SK-N-DZ (cell line): ENCODE measurements at places on chromosomes 5 and 9.

- no peak for DNase-seq
These were observed 43.2 kb upstream of the IER5L start for GRCh38 chr9:129221233-129221632.

DNA sequence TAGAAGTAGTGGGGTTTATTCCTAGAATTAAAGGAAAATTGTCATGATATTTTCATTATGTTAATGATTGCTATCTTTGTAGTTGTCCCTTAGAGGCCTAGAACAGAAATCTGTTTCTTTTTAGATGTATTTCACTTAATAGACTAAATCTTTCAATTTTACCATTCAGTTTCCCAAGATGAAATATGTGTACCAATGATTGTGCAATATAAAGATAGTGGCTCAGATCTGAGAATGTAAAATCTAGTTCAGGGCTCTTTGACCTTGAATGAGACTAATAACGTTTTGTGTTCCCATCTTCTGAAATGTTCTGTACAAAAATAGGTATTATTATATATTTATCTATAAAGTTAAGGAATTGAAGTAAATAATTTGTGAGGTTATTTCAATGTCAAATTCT, 947.9 kb downstream of the DTWD2 start:
- DNase-seq: no peak

DNA sequence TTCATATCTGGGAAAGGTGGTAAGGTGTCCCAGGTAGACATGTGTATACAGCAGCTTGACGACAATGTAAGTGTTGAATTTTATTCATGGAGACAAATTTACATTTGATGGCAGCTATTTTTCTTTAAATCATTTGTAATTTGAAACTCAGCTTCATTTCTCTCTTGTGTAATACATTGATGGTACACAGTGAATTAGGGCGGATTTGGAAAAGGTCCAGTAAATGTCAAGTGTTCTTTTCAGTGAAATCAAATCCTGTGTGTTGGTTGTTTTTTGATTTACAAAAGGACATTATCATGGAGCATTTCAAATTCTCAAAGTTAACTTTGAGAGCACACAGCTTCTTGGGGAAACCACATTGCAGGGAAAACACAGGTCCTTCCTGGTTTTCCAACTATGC, 30.0 kb upstream of the PCSK1 start:
- DNase-seq: no peak

GRCh38 chr5:80119372-80119771, 84.2 kb downstream of the THBS4 start:
- no peak for DNase-seq

- peak; percentile 59 for DNase-seq
These were observed 207.7 kb downstream of the PIK3R1 start for GRCh38 chr5:68423154-68423811.

GRCh38 chr9:115799734-115800133, 353.9 kb upstream of the PAPPA start:
- DNase-seq: no peak

DNA sequence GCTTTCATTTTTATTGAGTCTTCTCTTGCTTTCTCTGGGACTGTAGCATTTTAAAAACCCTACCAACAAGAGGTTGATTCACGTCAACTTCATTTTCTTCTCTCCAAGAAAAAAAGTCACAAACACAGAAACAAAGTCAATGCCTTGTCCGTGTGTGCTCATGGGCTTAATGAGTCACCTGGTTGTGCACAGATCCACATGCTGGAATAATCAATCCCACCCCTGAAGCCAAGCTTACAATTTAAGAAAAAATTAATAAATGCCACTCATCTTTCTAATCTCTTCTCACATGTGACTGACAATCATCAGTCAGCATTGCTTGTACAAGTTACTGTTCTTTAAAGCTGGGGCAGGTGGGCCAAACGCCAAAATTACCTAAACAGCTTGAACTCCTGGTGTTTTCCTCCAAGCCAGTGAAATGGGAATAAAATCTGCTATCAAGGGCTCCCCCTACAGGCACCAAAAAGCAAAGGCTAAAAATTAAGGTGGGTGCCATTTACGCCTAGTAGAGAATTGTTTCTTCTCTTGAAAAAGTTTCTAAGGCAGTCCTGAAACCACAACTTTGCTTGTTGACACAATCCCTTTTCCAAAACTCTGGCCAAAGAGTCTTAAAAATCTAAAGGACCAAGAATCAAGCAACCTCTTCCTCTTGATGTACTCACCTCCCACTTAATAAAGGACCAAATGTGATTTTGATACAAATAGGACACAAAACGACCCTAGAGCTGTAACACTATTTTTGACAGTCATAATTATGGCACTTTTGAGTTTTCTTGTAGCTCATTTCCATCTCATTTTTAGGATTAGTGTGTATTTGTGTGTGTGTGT, 21.3 kb downstream of the TRMO start:
- peak; percentile 24 for DNase-seq

GRCh38 chr5:140588311-140589070, 23.9 kb downstream of the SLC35A4 start:
- DNase-seq: no peak

GRCh38 chr5:110377361-110377760, 349.1 kb downstream of the TMEM232 start:
- no peak for DNase-seq

DNA sequence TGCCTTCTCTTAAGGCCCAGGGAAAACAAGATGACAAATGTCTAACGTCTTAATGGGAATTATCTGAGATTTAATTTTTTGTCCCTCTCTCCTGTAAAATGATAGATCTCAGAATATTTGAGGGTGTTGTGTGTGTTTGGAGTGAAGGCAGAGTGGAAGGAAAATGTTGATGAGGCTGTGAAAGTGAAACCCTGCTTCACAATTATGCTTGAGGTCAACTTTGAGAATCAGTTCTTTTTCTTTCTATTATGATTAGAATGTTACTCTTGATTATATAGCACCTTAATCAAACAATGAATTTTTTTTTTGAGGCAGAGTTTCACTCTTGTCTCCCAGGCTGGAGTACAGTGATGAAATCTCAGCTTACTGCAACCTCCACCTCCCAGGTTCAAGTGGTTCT, 5.5 kb upstream of the LOX start:
- DNase-seq: no peak

- DNase-seq: no peak
These were observed 310.8 kb downstream of the YTHDC2 start for GRCh38 chr5:113824307-113824706.

DNA sequence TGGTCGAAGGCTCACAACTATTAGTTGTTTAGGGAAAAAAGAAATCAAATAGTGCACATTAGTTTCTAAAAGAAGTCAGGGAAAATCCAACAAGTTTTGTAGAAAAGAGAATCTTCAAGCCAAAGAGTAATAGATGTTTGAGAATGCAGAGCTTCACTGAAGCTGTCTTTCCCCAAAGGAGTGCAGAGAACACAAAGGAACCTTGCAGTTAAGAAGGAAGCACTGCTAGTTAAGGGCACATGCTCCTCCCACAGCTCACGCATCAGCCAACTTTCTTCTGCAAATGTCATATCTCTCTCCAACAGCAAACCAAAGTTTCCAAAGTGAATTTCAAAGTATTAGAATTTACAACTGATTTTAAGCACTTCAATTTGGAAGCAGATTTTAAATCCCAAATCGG, 116.4 kb upstream of the FST start:
- DNase-seq: no peak

DNA sequence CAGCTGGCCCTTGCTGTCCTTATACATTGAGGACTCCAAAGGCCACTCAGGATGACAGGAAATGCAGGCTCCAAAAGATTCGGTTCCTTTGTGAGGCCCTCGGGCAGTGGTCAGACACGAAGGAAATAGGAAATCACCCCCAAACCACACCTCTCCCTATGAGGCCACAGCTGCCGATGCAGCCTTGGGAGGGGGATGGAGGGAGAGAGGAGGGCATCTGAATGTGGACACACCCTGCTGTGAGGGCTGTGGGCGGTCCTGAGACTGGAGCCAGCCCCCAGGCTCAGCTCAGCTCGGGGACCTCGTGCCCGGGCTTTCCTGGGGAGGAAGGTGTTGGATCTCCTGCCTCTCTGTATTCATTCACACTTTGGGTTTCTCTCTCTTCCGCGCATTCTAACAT, 2.7 kb upstream of the CLPTM1L start:
- DNase-seq: no peak

DNA sequence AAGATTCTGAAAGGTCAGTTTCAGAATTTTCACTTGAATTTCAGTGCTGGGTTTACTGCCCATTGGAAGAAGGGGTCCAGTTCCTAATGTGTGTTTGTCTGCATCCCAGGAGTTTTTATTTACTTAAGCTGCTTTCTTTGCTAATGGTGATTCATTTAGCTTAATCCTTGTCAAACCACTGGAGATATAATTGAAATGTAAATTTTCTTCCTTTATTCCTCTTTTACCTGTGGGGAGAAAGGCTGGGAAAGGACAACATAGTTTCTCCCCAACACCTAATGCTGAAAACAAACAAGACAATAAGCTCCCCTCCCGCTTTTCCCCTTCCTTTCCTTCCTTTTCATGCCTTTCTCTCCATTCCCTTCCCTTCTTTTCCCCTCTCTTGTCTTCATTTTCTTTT, 185.8 kb downstream of the KCTD16 start:
- DNase-seq: no peak

DNA sequence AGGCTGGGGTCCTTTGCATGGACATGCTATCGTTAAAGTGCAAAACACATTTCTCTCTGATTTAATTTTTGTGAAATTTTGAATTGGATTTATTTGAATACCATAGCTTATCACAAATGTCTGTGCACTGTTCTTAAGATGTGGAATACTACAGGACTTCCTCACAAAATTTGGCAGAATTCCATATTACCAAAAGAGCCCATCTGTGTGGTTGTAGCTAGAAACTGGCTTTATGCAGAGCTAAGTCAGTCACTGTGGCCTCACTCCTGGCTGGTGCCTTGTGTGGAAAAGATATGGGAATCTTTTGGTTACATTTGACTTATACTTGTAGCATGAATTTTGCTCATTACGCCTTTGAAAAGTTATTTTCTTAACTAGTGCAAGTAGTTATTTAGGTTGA, 35.5 kb downstream of the ACO1 start:
- DNase-seq: no peak

- DNase-seq: no peak
These were observed 3.3 kb upstream of the NEURL1B start for GRCh38 chr5:172637740-172638139.

DNA sequence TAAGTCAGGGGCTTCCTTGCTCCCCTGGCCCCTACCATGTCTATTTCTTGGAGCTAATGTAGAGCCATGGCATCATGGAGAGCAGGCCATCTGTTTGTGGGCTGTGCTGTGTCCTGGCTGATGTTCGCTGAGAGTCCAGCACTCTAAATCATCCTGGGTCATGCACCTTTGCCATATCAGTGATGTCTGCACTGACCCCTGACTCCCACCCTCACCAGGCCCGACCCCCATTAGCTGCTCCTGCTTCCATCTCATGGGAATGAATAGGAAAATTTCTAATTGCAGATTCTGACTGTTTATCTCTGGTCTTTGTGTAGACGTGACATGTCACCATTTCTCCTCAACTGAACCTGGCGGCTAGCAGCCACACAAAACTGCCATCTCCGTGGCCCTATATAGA, 236.9 kb downstream of the NSG2 start:
- DNase-seq: no peak

DNA sequence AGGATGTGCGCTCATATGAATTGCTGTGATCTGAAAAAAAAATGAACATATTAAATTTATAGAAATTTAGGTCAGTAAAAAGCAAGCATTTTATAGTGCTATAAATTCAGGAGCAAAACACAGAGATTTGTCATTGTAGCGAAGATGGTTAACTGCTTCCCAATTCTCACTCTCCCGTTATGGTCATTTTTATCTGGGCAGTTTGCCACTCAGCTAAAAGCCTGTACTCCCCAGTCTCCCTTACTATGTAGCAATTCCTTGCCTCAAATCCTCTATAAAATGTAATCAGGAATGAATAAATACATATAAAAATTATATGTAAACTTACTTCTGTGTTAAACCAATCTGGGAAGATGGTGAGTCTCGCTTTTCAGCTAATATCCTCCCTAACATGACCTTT, 471.5 kb downstream of the HINT1 start:
- no peak for DNase-seq

DNA sequence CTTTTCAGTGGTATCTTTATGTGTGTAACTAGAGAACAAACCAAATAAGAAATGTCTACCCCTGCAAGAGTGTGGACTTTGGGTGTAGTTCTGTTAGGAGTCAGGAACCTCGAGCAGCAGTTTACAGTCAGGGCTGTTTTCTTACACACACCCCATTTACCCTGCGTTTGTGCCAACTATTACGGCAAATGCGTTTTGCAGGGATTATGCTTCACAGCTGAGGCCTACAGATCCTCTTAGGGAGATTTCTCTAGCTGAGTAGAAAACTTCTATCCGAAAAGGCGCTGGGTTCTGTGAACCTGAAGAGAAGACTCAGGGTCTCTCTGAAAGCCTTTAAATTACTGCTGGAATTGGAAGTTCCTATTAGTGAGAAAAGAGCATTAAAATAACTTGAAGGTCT, 51.4 kb downstream of the ACER2 start:
- DNase-seq: no peak

GRCh38 chr5:82570-82969, 9.4 kb upstream of the PLEKHG4B start:
- no peak for DNase-seq

GRCh38 chr5:55836191-55836590, 15.0 kb upstream of the IL31RA start:
- DNase-seq: no peak

DNA sequence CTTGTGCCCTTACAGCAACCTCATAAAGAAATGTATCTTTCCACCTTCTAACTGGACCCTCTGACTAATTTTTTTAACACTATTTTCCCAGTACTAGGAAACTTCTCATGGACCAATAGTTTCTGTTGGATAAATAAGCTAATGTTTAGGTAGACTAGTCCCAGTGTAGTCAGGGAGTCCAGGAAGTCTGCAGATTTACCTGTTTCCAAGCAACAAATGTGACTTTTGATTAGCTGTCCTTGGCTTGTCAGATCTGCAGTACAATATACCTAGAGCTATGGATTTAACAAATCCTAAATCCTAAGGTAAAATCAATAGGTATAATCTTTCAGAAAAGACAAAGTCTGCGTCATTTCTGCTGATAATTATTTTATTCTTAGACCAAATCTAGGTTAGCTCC, 55.7 kb downstream of the FAM174A start:
- DNase-seq: no peak

- no peak for DNase-seq
These were observed 52.4 kb upstream of the PPARGC1B start for GRCh38 chr5:149677731-149678130.

GRCh38 chr9:28915202-28915930, 1342.1 kb upstream of the C9orf72 start:
- DNase-seq: no peak

GRCh38 chr5:113971454-113971853, 390.4 kb upstream of the KCNN2 start:
- no peak for DNase-seq

GRCh38 chr5:13250464-13251291, 693.8 kb downstream of the DNAH5 start:
- DNase-seq: no peak

- DNase-seq: no peak
These were observed 45.7 kb downstream of the PIP5K1B start for GRCh38 chr9:68750786-68751185.

DNA sequence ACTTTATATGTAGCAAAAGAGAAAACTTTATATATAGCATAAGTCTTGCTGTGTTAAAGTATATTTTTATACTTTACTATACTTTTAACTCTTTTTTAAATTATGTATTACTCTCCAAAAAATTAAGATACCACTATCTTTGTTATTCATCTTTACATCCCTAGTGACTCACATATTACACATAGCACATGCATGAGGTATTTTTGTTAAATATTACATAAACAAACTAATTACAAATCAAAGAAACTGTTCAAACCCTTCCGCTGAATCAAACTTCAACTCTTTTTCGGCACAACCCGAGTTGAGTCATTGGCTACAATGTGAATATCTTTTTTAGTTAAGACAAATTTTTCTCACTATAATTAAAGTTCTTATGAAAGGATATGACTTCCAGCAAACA, 32.1 kb downstream of the NADK2 start:
- no peak for DNase-seq
